ENCODE measurements at places on chromosomes 5 and 9. TPM values are rescaled to one million over a fixed set of nuclear protein-coding genes. Genes with fewer than 3 reads are reported as not detected.

GRCh38 chr5:159448-160172 lies 31.7 kb upstream of the LRRC14B start:
- no peak overlapping the region for H3K4me3 ChIP-seq
- peak overlapping the region; percentile 42 for H3K27ac ChIP-seq
- peak; percentile 48 for DNase-seq
- H3K36me3 ChIP-seq: no peaks in the 10 kb centered on the region
- H3K27me3 ChIP-seq: no peaks in the 10 kb centered on the region

GRCh38 chr5:32044434-32044833 lies 129.7 kb downstream of the GOLPH3 start:
- peak overlapping the region; percentile 4 for H3K4me3 ChIP-seq
- peak overlapping the region; percentile 23 for H3K27ac ChIP-seq
- no peak for DNase-seq
- no peaks in the 10 kb centered on the region for H3K36me3 ChIP-seq
- H3K27me3 ChIP-seq: no peaks in the 10 kb centered on the region
- peaks cover 17% of the 10 kb centered on the region for H3K4me1 ChIP-seq

DNA sequence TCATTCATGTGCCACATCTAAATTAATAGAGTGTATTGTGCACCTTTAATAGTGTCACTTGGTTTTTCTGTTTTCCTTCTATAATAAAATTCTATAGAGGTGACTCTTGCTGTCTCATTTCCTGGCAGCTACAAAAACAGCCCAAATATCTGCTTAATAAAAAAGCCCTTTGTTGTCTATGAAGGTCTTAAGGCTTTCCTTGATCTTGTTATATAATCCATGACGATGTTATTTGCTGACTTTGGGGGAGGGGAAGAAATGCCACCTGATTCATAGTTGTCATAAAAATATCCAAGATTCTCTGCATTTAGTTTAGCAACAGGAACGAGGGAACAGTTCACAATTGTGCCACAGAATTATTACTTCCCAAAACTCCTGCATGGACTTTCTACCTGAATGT lies 31.3 kb downstream of the CPEB4 start:
- H3K27ac ChIP-seq: peak overlapping the region; percentile 91
- H3K4me1 ChIP-seq: peaks cover 34% of the 10 kb centered on the region
- peaks cover 3% of the 10 kb centered on the region for H3K36me3 ChIP-seq
- H3K27me3 ChIP-seq: no peaks in the 10 kb centered on the region

DNA sequence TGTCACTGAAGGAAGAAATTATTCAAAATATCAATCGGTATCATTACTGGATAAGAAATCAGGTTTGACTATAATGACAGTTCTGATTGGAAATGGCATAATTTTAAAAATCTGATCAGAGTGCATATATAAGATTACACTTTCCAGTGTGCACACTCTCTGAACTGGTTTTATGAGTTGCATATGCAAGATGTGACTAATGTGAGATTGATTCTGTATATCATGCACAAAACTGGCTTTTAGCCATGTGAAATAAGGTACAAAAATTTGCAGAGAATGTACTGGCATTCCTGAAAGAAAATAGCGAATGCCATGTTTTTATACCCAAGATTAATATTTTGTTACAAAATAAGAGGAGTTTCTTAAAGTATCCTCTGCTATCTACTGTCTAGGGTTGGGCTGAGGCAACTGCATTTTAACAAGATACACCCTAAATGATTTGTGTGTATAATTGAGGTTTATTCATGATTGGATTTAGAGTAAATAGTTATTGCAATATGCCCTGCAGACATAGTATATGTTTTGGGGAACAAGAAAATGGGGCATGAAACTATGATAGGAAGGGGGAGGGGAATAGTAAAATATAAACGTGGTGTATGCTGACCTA lies 70.7 kb downstream of the LNPEP start:
- no peak overlapping the region for H3K27ac ChIP-seq
- no peak overlapping the region for H3K4me3 ChIP-seq
- no peaks in the 10 kb centered on the region for H3K36me3 ChIP-seq
- H3K27me3 ChIP-seq: no peaks in the 10 kb centered on the region

DNA sequence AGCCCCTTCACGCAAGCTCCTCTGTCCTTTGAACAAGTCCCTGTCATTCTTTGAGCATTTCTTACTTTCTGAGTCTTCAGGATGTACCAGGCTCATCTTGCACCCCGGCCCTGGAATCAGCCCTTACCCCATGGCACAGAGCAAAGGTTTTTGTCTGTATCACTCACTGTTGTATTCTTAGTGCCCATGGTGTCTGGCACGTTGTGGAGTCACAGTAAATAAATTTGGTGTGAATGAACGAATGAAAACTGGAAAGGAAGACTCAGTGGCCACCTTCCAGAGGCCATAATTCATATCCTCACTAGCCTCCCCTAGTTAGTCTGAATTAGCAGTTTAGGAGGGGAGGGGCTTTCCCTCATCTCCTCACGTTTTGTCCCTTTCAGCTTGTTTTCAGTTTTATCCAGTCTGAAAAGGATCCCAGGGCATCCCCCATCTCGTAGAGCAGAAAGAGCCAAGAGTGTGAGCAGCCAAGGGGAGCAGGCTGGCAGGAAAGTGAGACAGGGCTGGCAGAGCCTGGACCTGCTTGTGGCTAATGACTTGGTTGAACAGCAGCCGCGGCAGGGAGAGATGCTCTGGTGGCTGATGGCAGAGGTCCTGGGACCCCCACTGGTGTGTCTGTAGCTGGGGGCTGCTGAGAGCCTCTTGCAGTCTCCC lies 42.7 kb downstream of the ZNF618 start:
- no peaks in the 10 kb centered on the region for H3K27me3 ChIP-seq
- DNase-seq: no peak
- no peaks in the 10 kb centered on the region for H3K4me1 ChIP-seq

DNA sequence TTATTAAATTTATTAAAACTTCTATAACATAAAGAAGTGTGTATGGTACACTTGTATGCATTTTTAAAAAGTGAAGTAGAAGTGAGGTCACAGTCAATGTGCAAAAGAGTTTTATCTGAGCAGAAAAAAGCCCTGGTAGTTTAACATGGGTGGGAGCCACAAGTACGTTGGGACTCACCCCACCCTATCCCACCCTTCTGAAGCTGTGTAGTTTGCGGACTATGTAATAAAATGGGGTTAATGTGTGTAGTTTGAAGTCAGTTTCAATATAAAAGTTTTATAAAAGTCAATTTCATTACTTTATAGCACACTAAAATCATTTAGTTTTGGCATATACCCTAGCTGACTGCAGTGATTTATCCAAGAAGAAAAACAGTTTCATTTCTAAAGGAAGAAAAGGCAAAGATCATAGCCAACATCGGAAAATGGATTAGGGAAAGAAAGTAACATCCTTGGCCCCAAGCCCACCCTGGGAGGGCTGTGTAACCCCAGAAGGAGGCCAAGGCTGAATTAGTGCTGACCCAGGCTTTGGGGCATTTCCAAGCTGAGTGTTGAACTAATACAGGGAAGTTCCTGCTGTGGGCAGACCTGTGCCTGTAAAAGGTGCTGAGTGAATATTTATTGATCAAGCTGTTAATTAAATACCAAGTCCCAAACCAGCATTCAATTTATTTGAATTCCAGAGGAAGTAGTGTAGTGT lies 398.6 kb upstream of the ADAMTSL1 start:
- H3K27ac ChIP-seq: no peak overlapping the region
- DNase-seq: no peak
- no peaks in the 10 kb centered on the region for H3K36me3 ChIP-seq
- peaks cover 30% of the 10 kb centered on the region for H3K4me1 ChIP-seq

- peaks cover 58% of the 10 kb centered on the region for H3K4me1 ChIP-seq
- H3K27me3 ChIP-seq: no peaks in the 10 kb centered on the region
- peak; percentile 68 for DNase-seq
- H3K27ac ChIP-seq: no peak overlapping the region
- H3K4me3 ChIP-seq: no peak overlapping the region
These were observed 50.3 kb downstream of the SLC22A5 start for GRCh38 chr5:132419502-132420468.

- H3K36me3 ChIP-seq: no peaks in the 10 kb centered on the region
- H3K27ac ChIP-seq: no peak overlapping the region
- no peaks in the 10 kb centered on the region for H3K4me1 ChIP-seq
- no peaks in the 10 kb centered on the region for H3K27me3 ChIP-seq
- no peak for DNase-seq
These were observed 245.8 kb upstream of the PCSK5 start for GRCh38 chr9:75644649-75645048.

Gene TXNDC8
- not detected for total RNA-seq

Gene ANGPTL2
- total RNA-seq: 0.75 TPM

Gene SH3RF2
- 6.2 TPM for total RNA-seq

Gene NR5A1
- total RNA-seq: not detected

Gene SLC4A9
- 0.29 TPM for total RNA-seq

Gene EIF4EBP3
- total RNA-seq: not detected

Gene IFNA13
- total RNA-seq: not detected

Gene TEX10
- 19.4 TPM for total RNA-seq
